Foreskin fibroblast (primary cell): ENCODE measurements at places on chromosomes 7 and 10.

- DNase-seq, result no peak
These were observed 11.5 kb downstream of the SGPL1 start for GRCh38 chr10:70827086-70827757.

DNA sequence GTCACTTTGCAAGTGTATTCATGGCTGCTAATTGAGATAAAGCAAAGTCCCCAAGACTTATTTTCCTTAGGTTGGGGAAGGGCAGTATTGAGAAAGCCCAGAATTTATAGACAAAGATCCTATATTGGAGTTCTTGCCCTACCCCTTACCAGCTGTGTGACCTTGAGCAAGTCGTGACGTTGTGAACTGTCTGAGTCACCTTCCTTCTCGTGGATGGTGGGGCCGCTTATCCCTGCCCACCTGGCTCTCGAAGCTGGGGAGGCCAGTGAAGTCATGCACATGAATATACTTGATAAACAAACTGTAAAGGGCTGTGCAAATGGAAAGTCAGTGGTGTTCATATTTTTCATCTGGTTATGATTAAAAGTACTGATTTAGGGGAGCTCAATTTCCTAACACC lies 127.4 kb downstream of the TACC2 start:
- DNase-seq, result peak; percentile 56

- DNase-seq, result no peak
These were observed 104.5 kb downstream of the GRID1 start for GRCh38 chr10:86261941-86262687.

DNA sequence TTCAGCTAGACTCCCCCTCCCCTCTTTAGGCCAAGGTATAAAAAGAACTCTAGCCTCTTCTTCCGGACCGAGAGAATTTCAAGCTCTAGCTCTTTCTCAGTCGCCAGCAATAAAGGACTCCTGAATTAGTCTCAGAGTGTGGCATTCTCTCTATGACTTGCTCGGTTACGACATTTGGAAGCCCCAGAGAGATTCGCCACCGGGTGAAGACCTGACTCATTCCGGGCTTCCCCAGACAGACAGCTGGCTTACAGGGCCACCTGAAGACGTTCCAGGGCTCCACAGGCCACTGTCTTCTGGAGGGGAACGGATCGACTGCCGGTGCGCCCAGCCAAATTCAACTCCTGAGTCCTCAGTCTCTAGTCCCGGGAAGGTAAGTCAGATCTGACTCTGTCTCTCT lies at the start of gene AKR1B15:
Gene AKR1B15 (plus strand): TSS at position 234 of the 400 bp plus-strand sequence. CDS start 15,510 bp downstream, outside the sequence.
- DNase-seq, result peak; percentile 41

- DNase-seq, result no peak
These were observed 880 bp downstream of the HERC4 start for GRCh38 chr10:68074031-68074774.

DNA sequence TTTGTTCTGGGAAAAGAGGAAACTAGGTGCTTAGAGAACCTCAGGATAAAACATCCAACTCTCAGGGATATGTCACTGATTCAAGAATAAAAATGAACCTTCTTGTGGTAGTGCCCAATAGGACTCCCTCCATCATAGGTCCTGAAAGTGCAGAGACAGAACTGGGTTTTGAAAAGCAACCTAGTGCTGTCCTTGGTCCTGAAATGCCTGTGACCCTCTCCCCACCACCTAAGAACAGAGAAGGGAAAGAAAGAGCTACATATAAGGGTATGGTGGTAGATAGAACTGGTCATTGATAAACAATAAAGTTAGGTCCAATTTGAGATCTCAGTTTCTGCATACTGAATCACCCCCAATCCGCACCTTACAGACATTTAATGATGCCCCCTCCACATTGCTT lies 953.3 kb downstream of the XPNPEP1 start:
- DNase-seq, result no peak

GRCh38 chr10:68897336-68897741 lies 3.8 kb upstream of the DDX50 start:
- DNase-seq, result peak; percentile 85

GRCh38 chr10:1860351-1860750 lies 123.0 kb upstream of the ADARB2 start:
- no peak for DNase-seq

DNA sequence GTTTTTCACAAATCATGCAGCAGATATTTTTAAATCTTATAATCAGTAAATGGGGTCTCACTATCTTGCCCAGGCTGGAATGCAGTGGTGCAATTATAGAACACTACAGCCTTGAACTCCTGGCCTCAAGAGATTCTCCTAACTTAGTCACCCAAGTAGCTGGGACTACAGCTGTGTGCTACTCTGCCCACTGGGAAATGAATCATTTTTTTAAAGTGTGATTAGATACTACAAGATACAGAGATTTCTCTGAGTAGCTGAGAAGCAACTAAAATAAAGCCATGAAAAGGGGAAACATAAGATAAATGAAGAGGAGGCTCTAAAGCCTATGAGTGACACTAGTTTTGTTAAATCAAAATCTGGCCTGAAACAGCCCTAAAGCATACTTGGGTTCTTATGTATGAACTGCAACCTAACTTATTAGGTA lies 119.7 kb downstream of the JMJD1C start:
- DNase-seq, result peak; percentile 34

DNA sequence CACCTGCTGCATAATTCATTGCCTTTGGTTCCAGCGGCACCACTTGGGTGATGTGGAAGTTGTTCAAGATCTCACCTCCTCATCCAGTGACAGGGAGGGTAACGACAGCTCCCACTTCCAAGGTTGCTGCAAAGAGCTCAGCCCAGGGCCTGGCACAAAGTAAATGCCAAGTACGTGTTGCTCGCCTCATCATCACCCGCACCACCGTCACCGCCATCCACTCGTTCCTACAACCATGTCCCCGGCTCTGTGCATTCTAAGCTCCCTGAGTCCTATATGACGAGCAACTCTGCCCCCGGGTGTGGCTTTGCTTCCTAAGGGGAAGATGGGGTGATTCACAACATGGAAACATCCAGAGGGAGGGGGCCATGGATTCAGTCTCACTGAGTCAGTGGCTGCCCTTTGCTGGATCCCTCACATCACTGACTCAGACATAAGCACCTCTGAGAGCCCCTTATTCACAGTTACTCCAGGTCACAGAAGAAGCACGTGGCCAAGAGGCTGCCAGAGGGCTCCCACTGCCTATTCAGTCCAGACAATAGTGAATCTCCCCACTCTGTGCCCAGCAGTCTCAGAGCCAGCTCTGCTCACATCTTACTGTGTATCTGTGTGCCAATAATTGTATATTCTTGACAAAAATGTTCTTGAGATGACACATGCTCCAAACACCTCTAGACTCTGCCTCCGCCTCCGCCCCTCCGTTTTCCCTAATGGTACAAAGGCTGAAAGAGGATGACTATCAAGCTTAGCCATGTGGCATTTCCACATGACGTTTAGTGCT lies 159.1 kb downstream of the GFRA1 start:
- DNase-seq, result peak; percentile 32

- DNase-seq, result no peak
These were observed 36.0 kb upstream of the FRMD4A start for GRCh38 chr10:14366760-14367159.
